Panc1 (cell line): ENCODE measurements at places on chromosomes 7 and 10. TPM values are rescaled to one million over a fixed set of nuclear protein-coding genes. Genes with fewer than 3 reads are reported as not detected.

GRCh38 chr7:4702961-4703512, 20.9 kb downstream of the FOXK1 start:
- no peak for DNase-seq

GRCh38 chr10:60796481-60796880, 18.2 kb downstream of the CDK1 start:
- no peak for DNase-seq

DNA sequence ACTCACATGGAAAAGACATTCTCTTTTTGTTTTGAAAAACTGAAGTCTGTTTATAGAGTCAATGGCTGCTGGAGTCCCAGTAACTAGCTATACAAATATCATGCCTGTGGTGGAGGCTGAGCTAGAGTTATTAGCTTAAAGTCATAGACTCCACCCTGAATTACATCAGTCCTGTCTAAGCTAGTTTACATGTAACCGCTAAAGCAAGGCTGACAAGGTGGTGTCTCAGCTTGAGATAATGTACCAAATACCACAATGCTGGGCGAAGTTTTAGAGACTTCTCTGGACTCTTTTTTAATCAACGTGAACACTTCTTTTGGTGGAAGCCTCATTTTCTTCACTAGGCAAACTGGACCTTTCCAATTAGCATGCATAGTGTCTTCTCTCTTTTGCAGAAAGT, 219.4 kb downstream of the ANK3 start:
- no peak for DNase-seq

GRCh38 chr7:140732416-140732815, 35.9 kb downstream of the NDUFB2 start:
- DNase-seq = no peak

DNA sequence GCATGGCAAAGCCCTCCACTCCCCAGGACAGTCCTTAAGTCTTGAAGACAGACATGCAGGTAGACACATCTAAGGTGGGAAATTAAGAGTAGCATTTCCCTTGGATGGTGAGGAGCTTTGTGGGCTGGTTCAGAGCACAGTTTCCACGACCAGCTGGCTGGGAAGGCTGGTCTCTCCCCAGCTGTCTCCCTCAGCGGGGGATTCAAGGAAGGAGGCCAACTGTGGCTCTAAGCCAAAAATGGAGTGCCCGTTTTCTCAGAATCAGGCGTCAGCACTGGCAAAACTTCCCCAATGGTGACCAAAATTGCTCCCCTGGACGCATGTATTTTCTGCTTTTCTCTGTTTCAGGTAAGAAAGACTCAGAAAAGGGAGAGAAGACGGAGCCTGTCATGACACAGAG, 230.6 kb upstream of the FZD8 start:
- DNase-seq = no peak

DNA sequence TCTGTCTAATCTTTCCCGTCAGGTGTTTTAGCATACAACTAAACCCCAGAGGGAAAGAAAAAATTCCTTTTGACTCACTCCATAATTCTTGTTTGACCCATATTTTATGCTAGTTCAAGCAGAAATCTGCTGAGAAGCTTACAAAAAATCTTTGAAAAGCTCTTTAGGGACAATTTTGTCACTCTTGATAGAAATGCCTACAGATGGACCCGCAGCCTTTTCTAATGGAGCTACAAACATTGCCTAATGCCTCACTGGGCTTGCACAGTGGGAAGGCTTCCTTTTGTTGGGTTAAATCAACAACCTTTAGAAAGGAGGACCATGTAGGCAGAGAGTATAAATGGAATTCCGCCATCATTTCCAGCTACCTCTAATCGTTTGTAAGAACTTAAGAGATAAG, 344.5 kb downstream of the PCLO start:
- no peak for DNase-seq

DNA sequence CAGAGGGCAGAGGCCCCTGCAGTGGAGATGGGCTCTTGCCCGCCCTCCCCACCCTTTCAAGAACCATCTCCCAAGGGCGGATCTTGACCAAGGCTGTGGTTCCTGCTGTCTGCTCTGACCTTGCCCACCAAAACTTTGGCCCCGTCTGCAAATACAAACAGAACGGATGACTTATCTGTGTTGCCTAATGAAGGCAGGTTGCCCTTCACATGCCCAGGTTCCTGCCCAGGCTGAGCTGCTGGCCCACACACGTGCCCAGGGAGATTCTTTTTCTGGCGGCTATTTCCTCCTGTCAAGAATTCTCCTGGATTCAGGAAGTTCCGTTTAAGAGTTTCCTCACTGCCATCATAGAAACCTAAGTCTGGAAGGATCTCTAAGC, 78.3 kb downstream of the PROSER2 start:
- DNase-seq = no peak

DNA sequence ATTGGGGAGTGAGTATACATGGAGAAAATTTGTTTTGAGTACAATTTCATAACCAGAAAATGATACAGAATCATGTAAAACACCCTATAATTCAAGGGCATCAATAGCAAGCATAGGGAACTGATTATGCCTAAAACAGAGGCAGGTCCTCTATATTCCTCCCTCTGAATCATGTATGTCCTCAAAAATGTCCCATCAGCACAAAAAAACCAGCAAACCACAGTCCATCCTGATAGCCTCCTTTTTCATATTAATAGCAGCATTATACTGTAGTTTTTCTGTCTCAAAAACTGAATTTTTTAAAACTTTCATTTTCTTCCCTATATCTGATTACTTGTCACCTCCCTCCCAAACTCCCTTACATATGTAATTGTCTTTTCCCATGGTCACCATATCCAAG, 1057.3 kb downstream of the CNTNAP2 start:
- no peak for DNase-seq

DNA sequence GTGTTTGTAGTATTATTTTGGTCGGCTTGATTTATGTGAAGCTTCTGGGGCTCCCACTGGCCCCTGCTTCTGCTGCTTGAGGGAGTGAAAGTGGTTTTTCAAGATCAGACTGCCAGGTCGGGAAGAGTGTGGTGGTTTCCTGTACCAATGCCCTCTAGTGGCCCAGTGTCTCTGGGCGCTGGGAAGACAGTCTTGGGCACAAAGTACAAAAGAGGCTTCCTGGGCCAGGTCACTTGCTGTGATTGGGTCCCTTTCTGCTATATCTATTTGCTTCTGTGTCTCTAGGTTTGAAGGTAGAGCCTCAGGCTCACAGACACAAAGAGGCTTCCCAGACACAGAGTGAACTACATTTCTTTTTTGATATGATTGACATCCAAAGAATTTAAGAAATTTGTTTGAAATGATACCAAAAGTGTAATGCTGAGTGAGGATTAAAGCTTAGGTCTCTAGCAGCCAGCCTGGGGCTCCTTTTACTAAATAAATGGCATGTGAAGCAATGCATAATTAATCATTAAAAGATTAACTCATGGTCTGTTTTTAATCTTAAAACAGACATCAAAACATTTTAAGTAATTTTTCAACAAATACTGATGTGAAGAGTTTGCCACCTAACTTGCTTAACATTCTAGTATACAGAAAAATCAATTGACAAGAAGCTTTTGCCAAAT, 36.3 kb downstream of the ABCB1 start:
- no peak for DNase-seq

GRCh38 chr7:30974605-30975255, 11.0 kb downstream of the GHRHR start:
- no peak for DNase-seq

- DNase-seq = no peak
Observed at GRCh38 chr10:11625019-11625735, 13.7 kb upstream of the USP6NL start.

DNA sequence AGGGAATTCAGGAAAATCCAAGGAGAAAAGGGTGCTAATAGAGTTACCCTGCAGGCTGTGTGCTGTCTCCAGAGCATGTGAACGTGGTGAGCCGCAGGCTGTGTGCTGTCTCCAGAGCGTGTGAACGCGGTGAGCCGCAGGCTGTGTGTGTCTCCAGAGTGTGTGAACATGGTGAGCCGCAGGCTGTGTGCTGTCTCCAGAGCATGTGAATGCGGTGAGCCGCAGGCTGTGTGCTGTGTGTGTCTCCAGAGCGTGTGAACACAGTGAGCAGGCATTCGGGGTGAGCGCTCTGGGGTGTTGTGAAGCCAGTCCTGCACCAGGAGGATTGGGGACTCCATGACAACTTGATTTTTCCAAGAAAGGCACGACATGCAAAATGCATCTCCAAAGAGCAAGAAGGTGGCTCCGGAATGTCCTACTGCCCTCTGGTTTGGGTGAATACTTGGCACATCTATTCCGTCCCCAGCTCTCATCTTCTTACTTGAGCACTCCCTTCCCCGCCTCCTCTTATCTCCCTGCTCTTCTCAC, 407.9 kb upstream of the SHH start:
- no peak for DNase-seq

DNA sequence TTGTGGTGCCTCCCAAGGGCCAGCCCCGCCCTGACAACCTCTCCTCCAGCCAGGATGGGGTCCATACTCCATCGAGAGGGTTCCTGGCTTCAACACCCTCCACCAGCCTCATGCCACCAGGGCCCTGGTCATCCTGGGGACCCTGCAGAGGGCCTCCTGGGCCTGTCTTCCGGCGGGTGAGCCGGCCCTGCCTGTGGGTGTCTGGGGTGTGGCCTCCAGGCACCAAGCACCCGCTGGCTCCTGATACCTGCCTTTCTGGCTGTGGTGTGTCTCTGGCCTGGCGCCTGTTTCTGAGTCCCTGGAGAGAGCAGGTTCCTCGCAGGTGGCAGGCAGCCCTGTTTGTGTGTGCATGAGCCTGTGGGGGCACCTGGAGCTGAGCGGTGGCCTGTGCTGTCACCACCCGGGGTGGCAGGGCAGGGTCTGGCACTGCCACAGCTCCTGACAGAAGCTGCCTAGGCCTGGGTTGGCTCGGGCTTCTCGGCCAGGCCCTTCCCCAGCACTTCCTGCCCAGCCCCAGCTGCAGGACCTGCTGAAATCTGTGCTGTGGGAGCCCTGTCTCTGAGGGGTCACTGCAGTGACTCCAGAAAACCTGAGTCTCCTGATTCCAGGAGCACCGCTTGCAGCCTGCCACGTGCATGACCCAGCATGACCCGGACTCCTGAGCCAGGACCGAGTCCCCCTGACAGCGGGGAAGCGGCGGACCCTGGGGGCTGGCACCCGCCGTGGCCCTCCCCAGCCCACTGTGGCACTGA, 18.4 kb downstream of the ADAM8 start:
- DNase-seq = no peak

GRCh38 chr10:26525586-26525985, 87.4 kb downstream of the APBB1IP start:
- no peak for DNase-seq

DNA sequence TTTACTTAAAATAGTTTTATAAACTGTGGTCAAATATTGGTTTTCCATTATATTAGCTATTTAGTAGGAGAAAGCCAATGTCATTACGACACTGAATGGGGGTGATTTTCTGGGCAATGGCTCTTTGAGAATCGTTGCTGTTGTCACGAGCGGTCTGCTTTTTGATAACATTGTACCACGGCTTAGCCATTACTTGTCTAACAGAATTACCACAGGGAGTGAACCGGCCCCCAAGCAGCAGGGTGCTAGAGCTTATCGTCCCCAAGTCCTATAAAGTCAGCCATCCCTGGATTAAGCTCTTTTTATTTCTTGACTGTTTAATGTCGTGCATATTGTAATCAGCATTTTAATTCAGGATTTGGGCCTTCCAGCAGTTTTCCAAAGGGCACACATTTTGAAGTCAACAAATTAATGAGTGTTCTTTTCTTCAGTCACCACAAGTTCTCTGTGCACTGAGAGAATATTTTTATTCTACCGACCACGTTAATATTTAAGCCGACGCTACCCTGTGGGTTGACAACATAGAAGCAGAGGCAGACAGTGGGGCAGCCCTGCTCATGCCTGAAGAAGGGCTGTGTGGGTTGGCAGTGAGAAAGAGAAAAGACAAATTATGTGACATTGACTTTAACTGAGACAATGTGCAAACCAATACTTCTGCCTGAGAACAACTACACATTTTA, 125.8 kb downstream of the ICA1 start:
- DNase-seq = no peak

DNA sequence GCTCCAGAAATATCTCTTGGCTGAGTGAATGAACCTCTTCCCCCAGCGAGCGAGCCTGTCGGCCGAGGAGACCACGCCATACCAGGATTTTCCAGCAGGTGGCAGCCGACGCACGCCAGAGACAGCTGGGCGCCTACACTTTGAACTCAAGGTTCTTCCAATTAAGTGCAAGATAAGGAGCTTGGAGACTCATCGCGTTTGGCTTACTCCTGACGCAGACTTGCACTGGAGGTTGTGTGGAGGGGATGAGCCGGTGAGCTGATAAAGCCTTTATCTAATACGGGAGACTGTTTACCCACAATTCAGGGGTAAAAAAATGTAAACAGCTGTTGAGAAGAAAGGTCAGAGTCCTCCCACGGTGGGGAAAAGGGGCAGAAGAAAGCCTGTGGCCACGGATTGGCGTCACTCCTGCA, 45.9 kb upstream of the EMX2 start:
- DNase-seq = peak; percentile 63

DNA sequence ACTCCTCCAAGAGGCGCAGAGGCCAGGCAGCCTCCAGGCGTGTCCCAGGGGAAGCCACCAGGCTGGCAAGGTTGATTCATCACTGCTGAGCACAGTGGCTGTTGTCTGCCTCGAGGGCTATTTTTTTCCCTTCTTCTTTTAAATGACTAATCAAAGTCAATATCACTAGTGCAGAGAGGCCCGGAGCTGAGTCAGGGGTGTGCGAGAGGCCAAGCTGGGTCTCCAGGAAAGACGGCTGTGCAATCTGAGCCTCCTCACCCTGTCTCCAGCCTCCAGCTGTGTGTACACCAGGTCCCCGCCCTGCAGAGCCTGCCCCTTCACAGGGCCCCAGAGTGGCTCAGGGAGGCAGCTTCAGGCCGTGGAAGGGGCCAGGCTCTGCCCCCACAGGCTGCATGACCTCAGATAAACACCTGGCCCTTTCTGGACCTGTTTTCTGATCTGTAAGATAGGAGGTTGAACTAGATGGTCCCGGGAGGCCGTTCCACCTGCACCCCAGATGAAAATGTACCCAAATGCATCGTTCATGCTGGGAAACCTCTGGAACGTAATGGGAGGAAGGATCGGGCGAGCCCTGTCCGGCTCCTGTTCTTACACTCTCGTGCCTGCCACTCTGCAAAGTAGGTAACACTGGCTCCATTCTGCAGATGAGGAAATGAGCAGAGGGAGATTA, 3.7 kb downstream of the STX1A start:
- peak; percentile 98 for DNase-seq

GRCh38 chr10:60262647-60263126, 127.0 kb downstream of the ANK3 start:
- no peak for DNase-seq

CC2D2B gene
- 0.21 TPM for total RNA-seq

MEOX2 gene
- not detected for total RNA-seq

STRIP2 gene
- total RNA-seq = 5.1 TPM

GIMAP7 gene
- 0.33 TPM for total RNA-seq

LUC7L2 gene
- 110 TPM for total RNA-seq

DPP6 gene
- not detected for total RNA-seq

ZPBP gene
- not detected for total RNA-seq

PDCD4 gene
- total RNA-seq = 33.6 TPM

LIPM gene
- not detected for total RNA-seq
